Stimulated activated CD8-positive, alpha-beta memory T cell treated with anti-CD3 and anti-CD28 coated beads, Interleukin-7, amount 100 ng/mL, for 1 hour (primary cell): ENCODE measurements at places on chromosomes 6 and 20.

- no peak for DNase-seq
These were observed 131.0 kb upstream of the IFNGR1 start for GRCh38 chr6:137349856-137350830.

DNA sequence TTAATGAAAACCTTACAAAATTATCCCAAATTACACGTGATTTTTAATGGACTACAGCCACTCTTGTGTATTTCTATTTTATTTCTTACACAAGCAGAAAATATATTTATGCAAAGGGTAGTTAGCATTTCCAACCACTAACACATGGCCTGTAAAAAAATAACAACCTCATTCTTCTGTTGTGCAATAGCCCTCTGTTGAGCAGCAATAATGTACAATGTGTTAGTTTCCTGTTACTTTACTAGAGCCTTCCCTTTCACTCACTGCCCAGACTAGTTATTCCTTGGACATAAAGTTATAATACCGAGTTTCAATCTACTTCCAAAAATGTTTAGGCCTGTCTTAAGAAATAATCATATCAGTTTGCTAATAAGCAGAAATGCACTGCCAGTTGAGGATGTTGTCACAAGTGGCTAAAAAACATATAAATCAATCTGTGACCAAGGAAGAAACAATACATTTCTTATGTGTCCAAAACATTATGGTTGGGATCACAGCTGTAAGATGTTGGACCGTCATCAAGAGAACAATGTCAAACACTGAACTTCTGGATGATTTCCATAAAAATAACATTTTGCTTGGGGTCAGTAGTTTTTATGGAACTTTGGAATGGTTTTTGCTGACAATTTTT is 73.6 kb upstream of the RNF146 start:
- DNase-seq, result no peak

GRCh38 chr20:51036827-51037531 is 14.1 kb upstream of the KCNG1 start:
- DNase-seq, result no peak

DNA sequence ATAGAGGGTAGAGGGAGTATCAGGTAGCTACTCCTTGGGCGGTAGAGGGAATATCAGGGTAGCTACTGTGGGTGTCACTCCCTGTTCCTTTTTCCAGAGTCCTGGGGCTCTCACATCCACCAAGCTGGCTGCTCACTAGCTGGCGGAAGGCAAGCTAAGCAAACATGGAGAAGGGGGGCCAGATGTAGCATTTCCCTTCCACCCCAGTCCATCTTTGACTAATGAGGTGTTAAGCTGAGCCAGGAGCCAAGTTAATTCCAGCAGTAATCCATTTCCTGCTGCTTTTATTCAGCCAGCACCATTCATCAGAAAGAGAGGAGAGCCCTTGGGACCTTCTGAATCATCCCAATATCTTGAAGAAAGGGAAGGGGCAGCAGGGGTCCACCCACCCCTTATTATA is 330.0 kb downstream of the ZFAND3 start:
- DNase-seq, result no peak

GRCh38 chr6:125533710-125534397 is 215.6 kb upstream of the HEY2 start:
- DNase-seq, result no peak

DNA sequence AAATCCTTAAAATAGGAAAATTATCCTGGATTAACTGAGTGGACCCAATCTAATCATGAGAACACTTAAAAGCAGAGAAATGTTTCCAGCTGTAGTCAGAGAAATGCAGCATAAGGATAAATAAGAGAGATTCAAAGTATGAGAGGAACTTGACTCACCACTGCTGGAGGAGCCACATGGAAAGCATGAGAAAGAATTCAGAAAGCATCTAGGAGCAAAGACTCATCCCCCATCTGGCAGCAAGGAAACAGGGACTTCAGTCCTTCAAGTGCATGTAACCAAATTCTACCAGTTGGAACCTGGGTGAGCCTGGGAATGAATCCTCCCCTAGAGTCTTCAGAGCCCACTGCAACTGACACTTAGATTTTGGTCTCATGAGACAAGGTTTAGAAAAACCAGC is 33.7 kb downstream of the RNF146 start:
- no peak for DNase-seq

DNA sequence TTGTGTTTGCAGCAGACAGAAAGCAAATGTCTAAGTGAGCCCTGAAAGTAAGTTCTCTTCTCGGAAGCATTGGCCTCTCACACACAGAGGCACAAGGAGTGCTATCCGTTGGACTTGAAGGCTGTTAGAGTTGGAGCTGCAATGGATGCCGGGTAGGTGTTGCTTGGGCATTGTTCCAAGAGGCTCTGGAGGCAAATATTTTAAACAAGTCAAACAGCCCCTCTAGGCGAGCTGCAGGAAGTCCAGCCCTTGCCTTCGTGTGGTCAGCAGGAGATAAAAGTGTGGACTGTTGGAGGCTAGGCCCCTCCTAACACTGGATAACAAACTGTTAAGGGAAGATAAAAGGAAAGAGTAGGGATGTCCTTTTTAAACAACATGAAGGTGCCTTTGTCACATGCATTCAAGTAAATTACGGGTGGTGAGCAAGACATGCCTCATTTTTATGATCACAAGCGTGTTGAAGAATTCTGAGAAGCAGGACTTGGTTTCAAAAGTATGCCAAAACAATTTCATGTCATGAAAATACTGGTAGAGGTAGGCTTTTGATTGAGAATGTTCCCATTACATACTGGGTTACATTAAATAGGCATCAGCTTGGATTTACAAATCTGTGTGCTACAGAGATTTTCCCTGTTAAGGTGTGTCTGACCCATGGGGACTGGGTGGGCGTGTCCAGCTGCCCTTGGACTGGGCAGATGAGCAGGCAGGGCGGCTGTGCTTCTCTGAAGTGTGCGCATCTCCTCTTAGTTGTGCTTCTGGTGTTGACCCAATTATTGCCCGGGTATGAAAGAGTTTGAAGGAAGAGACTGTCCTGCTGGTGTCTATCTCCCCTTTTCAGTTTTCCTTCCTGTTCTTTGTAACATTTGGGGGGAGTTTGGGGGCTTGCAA is 57.5 kb downstream of the RREB1 start:
- DNase-seq, result no peak
